HFFc6 (cell line): ENCODE measurements at places on chromosomes 6 and 20. TPM values are rescaled to one million over a fixed set of nuclear protein-coding genes. Genes with fewer than 3 reads are reported as not detected.

DNA sequence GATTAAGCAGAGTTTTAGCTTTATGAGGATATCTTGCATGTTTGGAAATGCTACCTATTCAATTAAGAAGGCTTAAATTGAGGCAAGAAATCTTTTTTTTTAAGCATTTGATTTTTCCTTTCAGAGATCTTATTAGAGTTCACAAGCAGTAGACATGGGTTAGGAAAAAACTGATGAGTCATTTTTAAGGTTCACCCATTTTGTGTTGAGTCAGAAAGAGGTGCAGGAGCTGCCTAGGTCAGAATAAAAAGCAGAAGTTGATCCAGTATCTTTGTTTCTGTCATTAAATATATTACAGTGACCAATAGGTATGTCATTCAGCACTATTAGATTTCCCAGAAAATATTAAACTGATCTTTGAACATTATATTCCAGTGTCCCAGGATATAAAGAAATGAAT is 306.8 kb downstream of the LMBRD1 start:
- no peaks in the 10 kb centered on the region for H3K36me3 ChIP-seq
- H3K27me3 ChIP-seq: no peaks in the 10 kb centered on the region
- no peak overlapping the region for H3K4me3 ChIP-seq
- H3K27ac ChIP-seq: no peak overlapping the region
- no peak for DNase-seq

DNA sequence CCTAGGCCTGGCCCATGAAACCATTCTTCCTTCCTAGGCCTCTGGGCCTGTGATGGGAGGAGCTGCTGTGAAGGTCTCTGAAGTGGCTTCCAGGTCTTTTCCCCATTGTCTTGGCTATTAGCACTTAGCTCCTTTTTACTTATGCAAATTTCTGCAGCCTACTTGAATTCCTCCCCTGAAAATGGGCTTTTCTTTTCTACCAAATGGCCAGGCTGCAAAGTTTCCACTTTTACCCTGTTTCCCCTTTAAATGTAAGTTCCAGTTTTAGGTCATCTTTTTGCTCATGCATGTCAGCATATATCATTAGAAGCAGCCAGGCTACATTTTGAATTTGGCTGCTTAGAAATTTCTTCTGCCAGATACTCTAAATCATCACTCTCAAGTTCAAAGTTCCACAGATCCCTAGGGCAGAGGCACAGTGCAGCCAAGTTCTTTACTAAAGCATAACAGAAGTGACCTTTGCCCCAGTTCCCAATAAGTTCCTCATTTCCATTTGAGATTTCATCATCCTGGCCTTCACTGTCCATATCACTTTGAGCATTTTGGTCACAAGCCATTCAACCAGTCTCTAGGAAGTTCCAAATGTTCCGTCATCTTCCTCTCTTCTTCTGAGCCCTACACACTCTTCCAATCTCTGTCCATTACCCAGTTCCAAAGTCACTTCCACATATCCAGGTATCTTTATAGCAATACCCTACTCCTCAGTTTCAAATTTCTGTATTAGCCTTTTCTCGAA is 71.9 kb downstream of the TBC1D7 start:
- H3K4me3 ChIP-seq: no peak overlapping the region
- no peak overlapping the region for H3K27ac ChIP-seq
- DNase-seq: no peak
- H3K27me3 ChIP-seq: peaks cover 1% of the 10 kb centered on the region; the same call in 1 of the 2 replicates

- no peaks in the 10 kb centered on the region; the same call in 1 of the 2 replicates for H3K27me3 ChIP-seq
- DNase-seq: no peak
- H3K4me3 ChIP-seq: no peak overlapping the region
Measured at GRCh38 chr6:124825564-124825963, 136.7 kb upstream of the RNF217 start.

The DDX43 gene
- not detected in 3 replicates for total RNA-seq

DNA sequence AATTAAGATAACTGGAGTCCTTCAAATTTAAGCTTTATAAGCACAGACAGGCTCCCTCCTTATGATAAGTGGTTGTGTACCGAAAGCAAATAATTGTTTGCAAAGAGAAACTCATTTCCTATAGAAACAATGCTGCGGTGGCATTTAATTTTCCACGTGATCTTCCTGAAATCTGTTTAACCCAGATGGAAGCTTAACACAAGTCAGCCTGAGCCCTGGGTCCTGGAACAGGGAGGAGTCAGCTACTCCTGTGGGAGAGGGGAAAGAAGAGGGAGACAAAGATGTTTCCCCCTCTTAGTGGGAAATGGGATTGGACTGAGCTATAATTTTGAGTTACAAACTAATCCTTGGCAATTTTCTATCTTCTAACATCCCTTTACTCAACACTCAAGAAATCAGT is 136.5 kb downstream of the ELOVL4 start:
- no peaks in the 10 kb centered on the region; the same call in 1 of the 2 replicates for H3K27me3 ChIP-seq
- no peaks in the 10 kb centered on the region for H3K36me3 ChIP-seq
- H3K4me3 ChIP-seq: no peak overlapping the region
- peaks cover 8% of the 10 kb centered on the region for H3K4me1 ChIP-seq

The PKIB gene
- 0.22 TPM in 1 of 3 replicates, not detected in the others for total RNA-seq

The CALHM4 gene
- not detected in 3 replicates for total RNA-seq

DNA sequence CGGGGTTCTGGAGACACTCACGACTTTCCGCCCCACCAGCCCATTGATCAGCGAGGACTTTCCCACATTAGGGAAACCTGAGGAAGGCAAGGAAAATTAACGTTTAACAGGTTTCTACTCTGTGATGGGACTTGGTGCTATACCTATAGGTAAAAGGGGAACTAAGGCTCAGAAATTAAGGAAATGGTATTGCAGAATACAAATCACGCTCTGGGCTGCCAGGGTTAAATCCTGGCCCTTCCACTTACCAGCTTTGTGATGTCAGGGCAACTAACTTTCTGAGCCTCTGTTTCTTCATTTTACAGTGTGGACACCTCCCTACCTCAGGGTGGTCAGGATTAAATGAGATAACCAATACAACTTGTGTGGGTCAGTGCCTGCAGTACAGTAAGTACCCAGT is 8.8 kb downstream of the GNL1 start:
- H3K27ac ChIP-seq: no peak overlapping the region
- no peak overlapping the region for H3K4me3 ChIP-seq
- H3K36me3 ChIP-seq: peaks cover 22% of the 10 kb centered on the region
- DNase-seq: no peak

DNA sequence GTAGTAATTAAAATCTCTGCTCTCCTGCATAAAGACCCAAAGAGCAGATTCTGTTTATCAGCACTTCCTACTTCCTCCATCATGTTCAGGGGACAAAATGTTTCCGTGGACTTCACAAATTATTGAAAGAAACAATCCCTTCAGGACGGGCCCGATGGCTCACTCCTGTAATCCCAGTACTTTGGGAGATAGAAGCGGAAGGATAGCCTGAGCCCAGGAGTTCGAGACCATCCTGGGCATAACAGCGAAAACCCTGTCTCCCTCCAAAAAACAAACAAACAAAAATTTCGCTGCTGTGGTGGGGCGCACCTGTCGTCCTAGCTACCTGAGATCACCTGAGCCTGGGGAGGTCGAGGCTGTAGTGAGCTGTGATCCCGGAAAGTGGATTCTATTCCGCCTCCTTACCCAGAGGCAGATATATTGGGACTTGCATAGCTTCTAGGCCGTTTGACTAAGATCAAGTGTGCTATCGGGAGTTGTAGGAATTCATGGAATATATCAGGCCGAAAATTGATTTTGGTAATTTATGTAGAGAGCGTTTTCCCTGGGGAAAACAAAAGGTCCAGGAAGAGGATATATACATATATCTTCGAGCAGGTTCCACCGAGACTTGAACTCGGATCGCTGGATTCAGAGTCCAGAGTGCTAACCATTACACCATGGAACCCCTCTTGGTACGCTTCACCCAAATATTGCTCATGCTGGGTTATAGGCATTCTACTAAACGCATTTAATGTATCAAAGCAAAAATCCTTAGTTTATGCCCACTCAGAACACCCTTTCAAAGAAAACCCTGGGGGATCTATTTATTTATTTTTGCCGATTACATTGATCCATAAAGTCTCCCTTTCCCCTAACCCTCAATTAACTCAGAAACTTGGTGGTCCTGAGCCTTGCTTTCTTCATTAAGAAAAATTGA is 74.5 kb upstream of the ZNF184 start:
- H3K4me1 ChIP-seq: peaks cover 35% of the 10 kb centered on the region
- DNase-seq: peak; percentile 66
- H3K36me3 ChIP-seq: no peaks in the 10 kb centered on the region
- H3K27me3 ChIP-seq: peaks cover 2% of the 10 kb centered on the region
- H3K27ac ChIP-seq: no peak overlapping the region

DNA sequence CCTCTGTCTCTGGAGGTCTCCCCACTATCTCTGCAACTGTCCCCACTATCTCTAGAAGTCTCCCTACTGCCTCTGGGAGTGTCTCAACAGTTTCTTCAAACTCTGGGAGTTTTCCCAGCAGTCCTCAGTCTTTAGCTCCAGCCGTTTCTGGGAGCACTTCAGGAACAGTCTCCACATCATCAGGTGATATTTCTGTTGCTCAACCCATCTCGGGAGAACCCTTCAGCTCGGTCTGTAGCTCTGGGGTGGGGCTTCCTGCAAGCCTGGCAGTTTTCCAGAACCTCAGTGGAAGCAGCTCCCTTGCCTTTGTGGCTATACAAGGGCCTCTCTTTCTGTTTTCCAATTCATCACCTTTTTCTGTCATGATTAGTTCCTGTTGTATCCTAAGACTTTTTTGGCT is 3.0 kb upstream of the SFTA2 start:
- no peaks in the 10 kb centered on the region for H3K4me1 ChIP-seq
- no peak for DNase-seq
- H3K27ac ChIP-seq: no peak overlapping the region

GRCh38 chr20:49595811-49596561 is 28.0 kb upstream of the PTGIS start:
- H3K4me1 ChIP-seq: peaks cover 41% of the 10 kb centered on the region
- H3K27ac ChIP-seq: peak overlapping the region; percentile 32
- H3K4me3 ChIP-seq: no peak overlapping the region; the same call in 1 of the 2 replicates
- peaks cover 18% of the 10 kb centered on the region for H3K27me3 ChIP-seq
- DNase-seq: peak; percentile 52

The PRIM2 gene
- 32.6 to 43.3 TPM (median 40.3 TPM) in 3 replicates for total RNA-seq

GRCh38 chr6:103534095-103534494 is 1325.6 kb downstream of the HACE1 start:
- H3K4me3 ChIP-seq: no peak overlapping the region
- no peaks in the 10 kb centered on the region for H3K4me1 ChIP-seq
- peaks cover 1% of the 10 kb centered on the region; the same call in 1 of the 2 replicates for H3K27me3 ChIP-seq
- no peak overlapping the region for H3K27ac ChIP-seq
- no peaks in the 10 kb centered on the region for H3K36me3 ChIP-seq

DNA sequence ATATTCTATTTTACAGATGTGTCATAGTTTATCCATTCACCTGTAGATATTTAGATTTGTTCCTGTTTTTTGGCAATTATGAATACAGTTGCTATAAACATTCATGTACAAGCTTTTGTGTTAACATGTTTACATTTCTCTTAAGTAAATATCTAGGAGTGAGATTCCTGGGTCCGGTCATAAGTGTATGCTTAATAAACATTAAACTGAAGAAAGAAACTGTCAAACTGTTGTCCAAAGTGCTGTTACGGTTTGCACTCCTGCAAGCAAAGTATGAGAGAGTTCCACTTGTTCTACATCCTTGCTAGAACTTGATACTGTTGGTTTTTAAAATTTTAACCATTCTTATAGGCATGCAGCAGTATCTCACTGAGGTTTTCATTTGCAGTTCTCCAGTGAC is 138.6 kb downstream of the RALGAPA2 start:
- H3K4me3 ChIP-seq: no peak overlapping the region
- no peaks in the 10 kb centered on the region for H3K36me3 ChIP-seq
- no peaks in the 10 kb centered on the region for H3K4me1 ChIP-seq
- H3K27ac ChIP-seq: no peak overlapping the region
- no peak for DNase-seq

The SYCP2L gene
- total RNA-seq: not detected in 3 replicates

DNA sequence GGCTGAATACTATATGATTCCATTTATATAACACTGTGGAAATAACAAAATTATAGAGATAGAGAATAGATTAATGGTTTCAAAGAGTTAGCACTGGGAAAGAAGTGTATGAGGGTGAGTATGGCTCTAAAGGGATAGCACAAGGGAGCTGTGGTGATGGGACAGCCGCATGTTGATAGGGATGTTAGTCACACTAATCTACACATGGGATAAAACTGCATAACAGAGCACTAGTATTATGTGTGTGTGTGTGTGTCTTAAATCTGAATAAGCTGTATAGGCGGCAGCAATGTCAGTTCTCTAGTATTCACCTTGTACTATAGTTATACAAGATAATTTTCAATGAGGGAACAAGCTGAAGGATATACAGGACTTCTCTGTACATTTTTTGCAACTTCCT is 5.8 kb downstream of the CGA start:
- H3K27ac ChIP-seq: no peak overlapping the region
- H3K27me3 ChIP-seq: peaks cover 4% of the 10 kb centered on the region
- H3K4me3 ChIP-seq: no peak overlapping the region
- DNase-seq: no peak

- peak; percentile 79 for DNase-seq
- H3K27ac ChIP-seq: peak overlapping the region; percentile 89
- peaks cover 80% of the 10 kb centered on the region for H3K4me1 ChIP-seq
- H3K36me3 ChIP-seq: peaks cover 19% of the 10 kb centered on the region
- no peaks in the 10 kb centered on the region; the same call in none of the 2 replicates for H3K27me3 ChIP-seq
Measured at GRCh38 chr20:35318502-35319157, 26.4 kb upstream of the FAM83C start.

DNA sequence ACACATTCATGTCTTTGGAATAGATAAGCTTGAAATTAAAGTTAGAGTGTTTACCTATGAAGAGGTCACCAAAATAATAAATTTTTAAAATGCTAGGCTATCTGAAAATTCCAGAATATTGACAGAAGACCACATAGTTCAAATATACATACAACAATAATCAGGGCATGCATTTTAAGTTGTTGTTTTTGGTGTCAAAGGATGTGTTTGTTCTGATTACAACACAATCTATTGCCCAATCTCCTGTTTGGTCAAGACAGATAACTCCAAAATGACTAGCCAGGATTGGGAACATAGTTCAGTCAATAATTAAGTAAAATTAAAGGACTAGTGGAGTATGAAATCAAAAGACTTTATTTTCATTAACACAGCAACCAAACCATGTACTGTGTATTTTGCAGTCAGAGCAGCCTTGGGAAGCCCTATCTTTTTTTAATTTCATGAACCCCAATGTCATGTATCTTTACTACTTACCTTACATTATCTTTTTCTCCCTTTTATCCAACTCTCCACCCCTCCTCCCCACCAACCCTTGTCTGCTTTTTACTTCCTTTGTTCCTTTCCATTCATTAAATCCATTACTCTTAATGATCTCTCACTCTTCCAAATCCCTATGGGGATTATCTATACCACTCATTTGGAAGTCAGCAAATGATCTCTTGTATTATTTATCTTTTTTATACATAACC is 111.2 kb downstream of the CDK19 start:
- H3K4me1 ChIP-seq: peaks cover 50% of the 10 kb centered on the region
- no peak overlapping the region for H3K27ac ChIP-seq
- no peaks in the 10 kb centered on the region for H3K36me3 ChIP-seq
- no peak overlapping the region for H3K4me3 ChIP-seq
- no peak for DNase-seq

GRCh38 chr6:33813990-33814985 is 10.5 kb upstream of the MLN start:
- H3K27ac ChIP-seq: no peak overlapping the region
- peaks cover 27% of the 10 kb centered on the region for H3K27me3 ChIP-seq
- no peaks in the 10 kb centered on the region for H3K4me1 ChIP-seq
- H3K4me3 ChIP-seq: no peak overlapping the region

GRCh38 chr6:169868458-169868857 is 117.0 kb downstream of the ERMARD start:
- no peak overlapping the region for H3K4me3 ChIP-seq
- H3K36me3 ChIP-seq: peaks cover 5% of the 10 kb centered on the region; the same call in 1 of the 2 replicates

The CGA gene
- total RNA-seq: 1.0 to 1.4 TPM (median 1.2 TPM) in 3 replicates

- no peaks in the 10 kb centered on the region for H3K27me3 ChIP-seq
- H3K27ac ChIP-seq: no peak overlapping the region; the same call in 1 of the 2 replicates
- peaks cover 9% of the 10 kb centered on the region for H3K36me3 ChIP-seq
Measured at GRCh38 chr6:112180095-112180820, 74.1 kb downstream of the LAMA4 start.

The CGAS gene
- 3.3 and 4.6 TPM in 2 replicates for total RNA-seq
